ENCODE measurements at places on chromosomes 6 and 20.
A peak's percentile ranks its signal among the peaks of the same experiment; 100 is the strongest.

DNA sequence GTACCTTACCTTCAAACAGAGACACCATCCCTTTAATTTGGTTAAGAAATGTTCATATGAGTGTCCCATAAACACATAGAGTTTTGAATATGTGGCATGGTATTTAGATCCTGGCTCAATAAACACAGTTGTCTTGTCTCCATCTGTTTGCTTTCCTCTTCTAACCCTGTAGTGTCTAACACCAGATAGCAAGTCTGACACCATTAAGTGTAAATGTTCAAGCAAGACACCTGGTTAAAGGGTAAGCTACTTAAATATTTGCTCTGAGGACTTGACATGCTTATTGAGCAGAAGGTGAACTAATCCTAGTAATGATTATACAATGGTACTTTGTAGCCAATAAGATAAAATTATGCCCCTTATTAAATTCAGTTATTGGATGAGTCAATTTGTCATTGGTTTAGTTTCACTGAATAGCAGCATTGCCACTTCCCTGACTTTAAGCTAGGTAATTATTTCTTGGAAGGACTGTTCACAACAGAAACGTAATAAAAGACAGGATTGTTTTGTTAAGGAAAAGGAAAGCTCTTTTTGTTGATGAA is 26.9 kb upstream of the GOPC start:
- no peak for DNase-seq

DNA sequence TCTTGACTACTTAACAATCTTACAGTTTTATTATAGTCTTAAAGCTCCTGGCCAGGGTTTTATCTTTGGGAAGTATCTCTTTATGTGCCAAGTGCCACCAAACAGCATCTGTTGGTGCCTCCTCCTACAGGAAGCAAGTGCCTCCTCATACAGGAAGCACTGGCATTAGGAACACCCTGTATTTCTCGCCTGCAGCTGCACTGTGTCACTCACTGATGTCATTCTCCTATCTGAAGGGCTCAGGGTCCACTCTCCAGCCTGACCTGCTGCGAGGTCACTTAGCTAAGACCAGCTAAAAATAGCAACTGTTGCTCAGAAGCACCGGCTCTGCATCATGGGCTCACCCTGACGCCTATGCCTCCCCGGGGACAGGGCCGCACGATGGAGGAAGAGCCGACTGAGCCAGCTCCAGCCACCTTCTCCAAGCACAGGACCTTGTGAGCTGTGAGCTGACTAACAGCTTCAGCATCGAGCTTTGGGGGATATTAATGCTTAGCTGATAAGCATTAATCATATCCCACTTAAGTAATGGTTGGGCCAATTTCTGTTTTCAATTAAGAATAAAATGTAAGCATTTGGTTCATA is 66.3 kb upstream of the CD93 start:
- peak; percentile 73 for DNase-seq

- no peak for DNase-seq
These were observed 15.0 kb upstream of the MARCKS start for GRCh38 chr6:113842165-113842564.

GRCh38 chr6:30541515-30542403 is 14.5 kb downstream of the GNL1 start:
- DNase-seq, result peak; percentile 69

DNA sequence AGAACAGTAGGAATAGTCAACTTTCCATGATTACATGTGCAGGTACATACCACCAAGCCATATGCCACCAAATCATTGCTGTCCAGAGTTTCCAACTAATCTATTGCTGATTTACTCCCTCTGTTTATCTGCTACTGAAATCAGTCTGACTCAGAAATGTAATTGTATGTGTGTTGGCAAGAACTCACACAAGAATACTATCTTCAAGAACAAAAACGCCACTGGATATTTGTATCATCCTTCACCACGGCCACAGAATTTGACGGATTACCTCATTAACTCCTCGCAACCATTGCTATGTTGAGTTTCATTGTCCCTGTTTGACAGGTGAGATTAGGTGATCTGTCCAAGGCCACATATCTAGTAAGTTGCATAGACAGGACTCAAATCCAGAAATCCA is 159.2 kb downstream of the GMPR start:
- no peak for DNase-seq

GRCh38 chr6:139285590-139285989 is 6.2 kb downstream of the TXLNB start:
- DNase-seq, result no peak

GRCh38 chr6:40383348-40384115 is 203.6 kb downstream of the LRFN2 start:
- no peak for DNase-seq

DNA sequence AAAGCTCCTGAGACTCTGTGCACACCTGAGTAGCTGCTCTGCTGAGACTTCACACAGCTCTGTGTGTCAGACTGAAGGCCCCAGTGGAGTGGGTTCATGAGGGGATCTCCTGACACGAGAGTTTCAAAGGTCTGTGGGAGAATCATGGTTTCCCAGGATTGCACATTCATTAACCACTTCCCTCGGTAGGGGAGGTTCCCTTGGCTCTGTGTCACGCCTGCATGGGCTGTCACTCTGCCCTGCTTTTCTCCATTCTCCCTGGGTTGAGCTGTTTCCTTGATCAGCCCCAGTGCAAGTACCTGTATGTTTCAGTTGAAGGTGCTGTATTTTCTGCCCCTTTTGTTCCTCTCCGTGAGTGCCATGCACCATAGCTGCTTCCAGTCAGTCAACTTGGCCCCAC is 236.9 kb downstream of the EPM2A start:
- DNase-seq, result no peak

- no peak for DNase-seq
These were observed 101.3 kb downstream of the COL21A1 start for GRCh38 chr6:56146086-56146485.

GRCh38 chr20:49850463-49851230 is 38.0 kb downstream of the SLC9A8 start:
- no peak for DNase-seq

GRCh38 chr20:635028-635892 is 17.7 kb downstream of the SRXN1 start:
- no peak for DNase-seq

GRCh38 chr6:15305496-15305895 is 59.6 kb downstream of the JARID2 start:
- no peak for DNase-seq

DNA sequence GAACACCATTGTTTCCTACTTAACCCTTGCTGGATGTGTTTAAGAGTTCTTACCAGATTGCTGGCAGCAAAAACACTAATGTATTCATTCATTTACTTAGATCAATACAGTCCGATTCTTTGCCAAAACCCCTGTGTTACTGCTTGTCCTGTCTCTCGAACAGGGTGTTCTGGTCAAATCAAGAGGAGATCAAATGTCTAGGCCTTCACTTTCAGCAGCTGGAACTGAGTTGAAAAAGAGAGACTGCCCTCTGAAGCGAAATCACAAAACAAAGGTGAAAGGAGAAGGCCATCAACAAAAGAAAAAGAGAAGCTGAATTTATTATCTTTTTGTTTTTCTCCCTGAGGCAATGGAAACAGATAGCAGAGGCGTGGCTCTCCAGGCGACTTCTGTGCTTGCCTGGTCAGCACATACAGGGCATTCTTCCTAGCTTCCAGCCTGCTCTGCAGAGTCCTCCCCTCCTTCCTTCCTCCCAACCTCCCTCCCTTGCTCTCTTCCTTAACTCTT is 44.1 kb upstream of the GCM1 start:
- DNase-seq, result no peak

DNA sequence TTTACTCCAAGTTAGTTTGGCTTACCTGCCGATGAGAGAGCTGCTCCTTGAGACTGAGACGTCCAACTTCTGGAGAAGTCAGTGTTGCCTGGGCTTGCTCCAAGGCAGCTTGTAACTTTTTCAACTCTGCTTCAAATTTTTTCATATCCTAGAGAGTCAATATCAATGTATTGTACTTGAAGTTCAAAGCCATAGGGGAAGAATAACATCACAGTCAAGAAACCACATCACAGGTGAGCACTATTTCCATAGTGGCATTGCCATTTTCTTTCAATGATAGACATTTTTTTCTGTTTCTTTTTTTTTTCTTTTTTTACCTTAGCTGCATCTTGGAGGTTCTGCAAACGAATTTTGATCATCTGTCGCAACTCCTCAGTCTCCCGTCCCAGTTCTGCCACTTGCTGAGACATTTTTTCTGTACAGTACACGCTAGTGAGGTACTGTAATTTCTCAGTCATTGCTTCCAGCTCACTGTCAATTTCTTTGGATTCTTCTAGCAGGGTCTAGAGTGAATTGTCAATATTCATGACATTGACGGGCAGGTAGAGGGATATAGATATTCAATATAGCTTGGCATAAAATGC is 326.7 kb downstream of the SYNE1 start:
- no peak for DNase-seq

- DNase-seq, result no peak
These were observed 16.4 kb downstream of the RANBP9 start for GRCh38 chr6:13695252-13695651.

DNA sequence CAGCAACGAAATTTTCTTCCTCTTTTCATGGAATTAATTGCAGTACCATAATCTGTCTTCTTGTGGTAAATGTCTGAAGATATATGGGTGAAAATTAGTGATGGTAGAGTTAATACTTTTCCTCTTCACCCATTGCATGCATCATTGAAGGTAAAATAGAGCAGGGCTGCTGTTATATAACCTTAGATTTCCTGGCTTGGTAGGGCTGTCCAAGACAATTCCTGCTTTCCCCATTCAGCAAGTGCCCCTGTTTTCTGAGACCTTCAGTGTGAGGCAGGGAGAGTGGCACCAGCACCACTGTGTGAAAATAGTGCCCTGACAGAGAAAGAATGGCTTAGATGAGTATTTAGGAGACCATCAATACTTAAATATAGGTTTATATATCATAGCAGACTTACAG is 202.0 kb downstream of the ZFAND3 start:
- DNase-seq, result no peak

DNA sequence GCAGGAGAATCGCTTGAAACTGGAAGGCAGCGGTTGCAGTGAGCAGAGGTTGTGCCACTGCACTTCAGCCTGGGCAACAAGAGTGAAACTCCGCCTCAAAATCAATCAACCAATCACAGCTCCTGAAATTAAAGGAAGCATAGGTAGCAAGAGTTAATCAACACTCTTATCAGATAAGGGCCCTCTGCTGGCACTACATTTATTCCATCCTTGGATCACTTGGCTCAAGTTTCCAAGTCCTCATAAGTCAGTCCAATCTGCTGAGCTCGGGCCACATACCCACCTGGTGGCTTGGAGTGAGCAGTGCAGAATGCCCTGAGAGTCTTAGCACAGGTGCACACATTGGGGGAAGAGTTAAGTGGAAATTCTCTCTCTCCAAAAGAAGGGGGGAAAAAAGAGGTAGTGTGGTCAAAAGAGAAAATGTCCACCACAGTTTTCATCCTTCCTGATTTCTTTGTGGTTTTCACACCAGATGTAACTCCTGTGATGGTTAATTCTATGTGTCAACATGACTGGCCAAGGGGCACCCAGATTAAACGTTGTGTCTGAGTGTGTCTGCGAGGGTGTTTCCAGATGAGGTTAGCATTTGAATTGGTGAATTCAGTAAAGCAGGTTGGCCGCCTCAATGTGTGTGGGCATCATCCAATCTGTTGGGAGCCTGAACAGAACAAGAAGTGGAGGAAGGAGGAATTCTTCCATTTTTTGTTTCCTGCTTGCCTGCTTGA is 14.2 kb upstream of the FAM8A1 start:
- DNase-seq, result no peak

- DNase-seq, result no peak
These were observed 30.7 kb downstream of the CHD6 start for GRCh38 chr20:41587523-41587922.

DNA sequence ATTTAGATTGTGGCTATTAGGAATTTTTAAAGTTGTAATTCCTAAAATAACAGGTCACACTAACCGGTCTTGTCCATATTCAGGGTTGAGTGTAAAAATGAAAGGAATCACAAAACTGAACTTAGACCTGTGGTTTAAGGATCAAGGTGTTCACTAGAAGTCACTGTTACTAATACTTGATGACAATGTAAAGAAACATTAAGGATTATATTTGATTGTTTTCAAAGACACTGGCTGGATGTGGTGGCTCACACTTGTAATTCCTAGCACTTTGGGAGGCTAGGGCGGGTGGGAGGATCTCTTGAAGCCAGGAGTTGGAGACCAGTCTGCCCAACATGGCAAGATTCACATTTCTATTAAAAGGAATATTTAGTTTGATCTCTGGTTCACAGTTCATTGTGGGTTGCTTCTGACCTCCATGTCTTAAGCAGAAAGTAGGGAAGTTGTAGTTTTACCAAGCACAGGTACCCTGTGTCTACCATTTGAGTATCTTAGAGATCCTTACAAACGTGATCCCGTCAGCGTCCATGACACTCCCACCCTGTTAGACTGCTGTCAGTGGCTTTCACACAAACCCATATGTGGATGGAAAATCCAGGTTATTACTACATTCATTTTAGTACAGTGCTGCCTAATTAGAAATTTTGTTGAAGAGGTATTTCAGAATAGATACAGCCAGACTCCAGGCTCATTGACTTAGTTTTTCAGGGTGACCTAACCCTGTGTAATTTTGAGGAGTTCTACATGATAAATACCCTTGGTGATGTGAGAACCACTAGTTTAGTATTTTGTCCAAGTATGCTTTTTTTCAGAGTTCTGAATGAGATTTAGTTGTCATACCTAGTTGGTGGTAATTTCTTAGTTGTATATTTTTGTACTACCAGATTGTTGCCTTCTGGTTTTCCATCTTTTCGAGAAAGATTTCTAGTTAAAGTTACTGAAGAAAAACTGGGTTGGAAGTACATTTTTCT is 10.2 kb downstream of the SRSF3 start:
- no peak for DNase-seq

DNA sequence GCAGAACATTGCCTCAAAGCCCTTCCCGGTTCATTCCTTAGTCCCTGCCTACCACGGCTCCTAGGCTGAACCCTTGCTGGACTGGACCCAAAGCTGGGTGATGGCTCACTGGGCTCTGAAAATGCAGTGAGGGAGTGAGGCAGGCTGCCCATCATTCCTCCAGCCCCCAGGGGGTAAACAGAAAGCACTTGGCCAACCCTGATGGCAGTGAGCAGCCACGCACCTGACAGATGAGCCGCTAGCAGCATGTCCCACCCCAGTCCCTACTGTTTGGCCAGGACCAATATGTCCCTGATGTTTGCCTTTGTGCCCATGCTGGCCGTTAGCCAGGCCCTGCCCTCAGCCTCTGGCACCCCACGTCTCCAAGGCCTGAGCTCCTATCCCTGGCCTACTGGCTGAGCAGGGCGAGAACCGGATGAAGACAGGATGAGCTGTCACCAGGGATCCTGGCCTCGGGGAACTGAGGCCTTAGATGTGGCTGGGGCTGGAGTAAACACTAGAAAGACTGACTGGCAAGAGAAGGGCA is 19.4 kb upstream of the BAK1 start:
- DNase-seq, result no peak

- no peak for DNase-seq
These were observed 9.3 kb downstream of the SLC9A8 start for GRCh38 chr20:49821870-49822331.

Measured in inflammatory macrophage treated with lipopolysaccharide for 1 hour (primary cell).